ENCODE measurements at places on chromosomes 2 and 18.

DNA sequence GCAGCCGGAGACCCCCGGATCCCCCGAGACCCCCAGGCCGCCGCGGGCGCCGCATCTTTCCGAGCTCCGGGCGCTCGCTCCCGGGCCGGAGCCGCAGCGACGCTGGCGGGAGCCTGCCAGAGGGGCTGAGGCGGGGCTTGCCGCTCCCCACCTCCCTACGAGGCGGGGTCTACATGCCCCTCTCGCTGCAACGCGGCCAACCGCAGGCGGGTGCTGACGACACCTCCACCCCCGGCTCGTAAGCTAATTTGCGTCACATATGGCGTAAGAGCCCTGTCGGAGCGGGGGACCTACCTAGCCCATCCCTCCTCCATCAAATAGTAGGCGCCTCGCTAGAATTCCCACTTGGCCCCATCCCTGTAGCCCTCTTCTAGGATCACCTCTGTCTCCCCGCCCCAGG lies at the start of gene PTPRN:
TSS of gene PTPRN (minus strand) at position 124 of the 400 bp plus-strand sequence. CDS start at position 55, 69 bp downstream.
- no peak for DNase-seq

DNA sequence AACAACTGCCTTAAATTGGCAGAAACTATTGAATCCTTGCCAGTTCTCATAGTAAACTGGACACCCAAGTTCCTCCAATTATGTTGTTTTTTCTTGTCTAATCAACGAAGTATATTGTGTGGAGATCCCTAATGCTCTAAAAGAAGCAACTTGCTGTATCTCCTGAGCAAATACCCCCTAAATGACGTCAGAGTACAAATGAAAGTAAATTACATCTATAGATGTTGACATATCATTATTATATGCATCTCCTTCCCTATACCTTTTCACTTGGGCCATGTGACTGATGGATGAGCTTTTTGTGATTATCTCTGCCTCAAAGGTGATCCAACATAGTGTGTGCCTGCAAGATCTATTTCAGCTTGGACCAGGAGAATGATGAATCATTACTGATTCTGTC lies 159.4 kb downstream of the CCDC148 start:
- no peak for DNase-seq

- no peak for DNase-seq
These were observed 181.5 kb downstream of the KLHL29 start for GRCh38 chr2:23566241-23567142.

GRCh38 chr2:197888321-197888720 lies 83.9 kb downstream of the PLCL1 start:
- DNase-seq = no peak

DNA sequence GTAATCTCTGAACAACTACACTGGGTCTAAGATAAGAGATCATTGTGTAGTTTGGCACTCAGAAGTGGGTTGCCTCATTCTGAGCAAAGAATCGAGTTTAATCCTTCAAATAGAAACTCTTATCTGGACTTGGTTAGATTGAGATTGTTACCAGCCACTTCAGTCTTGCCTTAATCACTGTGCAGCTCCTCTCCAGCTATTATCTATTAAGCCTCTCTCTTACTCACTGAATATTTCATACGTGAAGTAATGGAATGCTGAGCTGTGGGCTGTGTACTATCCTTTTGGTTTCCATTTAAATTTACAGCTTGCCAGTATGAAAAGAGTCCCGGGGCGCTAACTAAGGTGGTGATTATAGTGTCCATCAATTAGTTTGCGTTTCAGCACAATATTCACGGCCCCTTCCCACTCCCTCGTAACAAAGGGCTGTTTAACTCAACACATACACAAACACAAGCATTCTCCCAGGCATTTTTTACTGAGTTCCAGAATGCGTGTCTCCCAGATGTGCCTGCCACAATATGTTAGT lies 65.7 kb upstream of the NCKAP5 start:
- no peak for DNase-seq

DNA sequence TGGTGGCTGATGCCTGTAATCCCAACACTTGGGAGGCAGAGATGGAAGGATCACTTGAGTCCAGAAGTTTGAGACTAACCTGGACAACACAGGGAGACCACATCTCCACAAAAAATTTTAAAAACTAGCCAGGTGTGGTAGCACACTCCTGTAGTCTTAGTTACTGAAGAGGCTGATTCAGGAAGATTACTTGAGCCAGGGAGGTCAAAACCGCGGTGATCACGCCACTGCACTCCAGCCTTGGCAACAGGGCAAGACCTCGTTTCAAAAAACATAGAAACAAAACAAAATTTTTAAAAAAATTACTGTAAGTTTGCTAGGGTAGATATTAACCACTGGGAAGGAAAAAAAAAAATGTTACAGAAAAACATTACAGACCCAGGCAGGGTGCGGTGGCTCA lies 5.8 kb downstream of the ATL2 start:
- DNase-seq = no peak

- DNase-seq = peak; percentile 25
These were observed 108.0 kb downstream of the TWIST2 start for GRCh38 chr2:238955648-238956531.

- DNase-seq = no peak
These were observed 9.9 kb downstream of the EPHA4 start for GRCh38 chr2:221562226-221562625.

DNA sequence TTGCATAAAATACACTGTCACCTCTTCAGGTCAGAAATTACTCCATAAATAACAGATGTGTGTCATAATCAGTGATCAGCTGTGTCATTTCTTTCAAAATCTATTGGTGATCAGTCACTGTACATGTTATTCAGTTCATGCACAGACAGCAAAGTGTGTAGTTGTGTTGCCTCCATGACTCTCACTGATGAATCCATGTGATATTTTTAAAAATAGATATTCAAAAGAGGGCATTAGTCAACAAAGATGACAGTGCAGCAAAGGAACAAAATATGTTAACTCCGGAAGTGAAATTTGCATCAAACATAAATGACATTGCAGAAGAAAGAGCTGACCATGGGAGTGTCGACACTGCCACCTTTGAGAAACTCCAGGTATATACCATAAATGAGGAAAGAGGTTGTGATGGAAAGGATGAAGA lies 17.1 kb upstream of the MCM6 start:
- DNase-seq = no peak

DNA sequence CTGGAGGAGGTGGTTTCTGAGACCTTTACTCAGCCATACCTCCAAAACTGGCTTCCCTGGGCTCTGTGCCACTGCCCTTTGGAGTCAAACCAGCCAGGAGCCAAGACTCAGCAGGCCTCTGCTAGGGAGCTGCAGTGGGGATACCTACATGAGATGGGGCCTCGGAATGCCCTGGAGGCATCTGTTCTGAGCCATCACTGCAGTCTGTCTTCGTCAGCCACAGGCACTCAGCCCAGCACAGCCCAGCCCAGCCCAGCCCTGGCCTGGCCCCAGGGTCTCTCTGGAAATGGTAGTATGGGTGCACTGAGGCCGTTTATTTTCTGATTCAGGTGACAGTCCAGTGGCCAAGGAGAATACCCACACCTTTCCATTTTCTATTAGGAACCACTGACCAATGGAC lies 209.8 kb downstream of the CELF4 start:
- DNase-seq = no peak

DNA sequence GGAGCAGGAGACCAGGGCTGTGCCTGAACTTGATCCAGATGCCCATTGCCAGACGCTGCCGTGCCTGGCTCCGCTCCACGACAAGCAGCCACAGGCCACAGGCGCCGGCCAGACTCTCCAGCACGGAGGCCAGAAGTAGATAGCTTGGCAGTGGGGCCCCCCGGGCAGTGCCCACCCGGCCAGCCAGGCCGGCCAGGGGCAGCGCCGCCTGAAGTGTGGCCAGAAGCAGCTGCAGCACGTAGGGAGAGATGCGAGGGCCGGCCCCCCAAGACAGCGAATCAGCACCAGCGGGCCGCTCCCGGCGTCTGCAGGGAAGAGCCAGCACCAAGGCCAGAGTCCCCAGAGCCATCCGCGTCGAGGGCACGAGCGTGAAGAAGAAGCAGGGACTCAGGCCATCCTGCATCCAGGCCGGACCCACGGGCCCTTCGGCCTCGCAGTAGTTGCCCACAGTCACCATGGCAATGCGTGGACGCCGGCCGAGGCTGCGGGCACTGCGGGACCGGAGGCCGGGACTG lies 484 bp downstream of the ABCB6 start:
- peak; percentile 90 for DNase-seq

- DNase-seq = no peak
These were observed 57.3 kb upstream of the ROCK1 start for GRCh38 chr18:21168880-21169279.

GRCh38 chr2:2866459-2866858 lies 511.2 kb downstream of the EIPR1 start:
- DNase-seq = no peak

GRCh38 chr18:79934311-79935097 lies 16.9 kb downstream of the SLC66A2 start:
- DNase-seq = peak; percentile 54

GRCh38 chr2:62478093-62478580 lies 27.9 kb downstream of the TMEM17 start:
- no peak for DNase-seq

- DNase-seq = no peak
These were observed 34.5 kb downstream of the RPL31 start for GRCh38 chr2:101036562-101036961.

DNA sequence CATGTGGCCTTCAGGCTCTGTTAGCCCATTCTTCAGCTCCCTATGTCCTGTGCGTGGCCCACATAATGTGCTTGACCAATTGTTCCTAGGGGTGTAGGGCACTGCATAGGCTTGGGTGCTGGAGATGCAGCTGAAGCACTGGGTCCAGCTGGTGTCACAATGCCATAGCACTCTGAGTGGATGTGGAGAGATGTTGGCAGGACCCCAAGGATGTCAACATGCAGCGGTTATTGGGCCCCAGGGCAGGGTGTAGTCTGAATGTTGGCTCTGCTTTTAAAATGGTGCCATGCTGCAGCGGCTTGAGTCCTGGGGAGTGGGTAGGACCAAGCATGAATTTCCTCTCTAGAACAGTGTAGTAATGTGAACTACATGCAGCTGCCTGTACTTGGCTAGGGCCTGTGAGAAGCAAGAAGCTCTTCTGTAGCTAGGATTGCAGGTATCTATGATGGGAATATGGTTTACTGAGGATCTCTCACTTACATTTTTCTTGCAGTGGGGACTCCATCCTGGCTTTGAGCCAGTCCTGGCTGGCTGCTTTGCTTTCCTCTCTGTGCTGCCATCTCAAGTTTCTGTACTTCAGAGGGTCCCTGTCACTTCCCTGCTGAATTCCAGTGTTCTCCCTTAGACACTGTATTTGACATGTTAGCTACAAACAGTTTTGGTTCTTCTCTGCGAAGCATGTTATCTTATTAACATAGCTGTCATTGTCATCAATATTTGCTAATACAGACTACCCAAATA lies 148.4 kb downstream of the CSRNP3 start:
- DNase-seq = no peak

- no peak for DNase-seq
These were observed 145.2 kb upstream of the TPO start for GRCh38 chr2:1268034-1268433.

GRCh38 chr2:82731824-82732223 lies 1727.3 kb downstream of the SUCLG1 start:
- no peak for DNase-seq

DNA sequence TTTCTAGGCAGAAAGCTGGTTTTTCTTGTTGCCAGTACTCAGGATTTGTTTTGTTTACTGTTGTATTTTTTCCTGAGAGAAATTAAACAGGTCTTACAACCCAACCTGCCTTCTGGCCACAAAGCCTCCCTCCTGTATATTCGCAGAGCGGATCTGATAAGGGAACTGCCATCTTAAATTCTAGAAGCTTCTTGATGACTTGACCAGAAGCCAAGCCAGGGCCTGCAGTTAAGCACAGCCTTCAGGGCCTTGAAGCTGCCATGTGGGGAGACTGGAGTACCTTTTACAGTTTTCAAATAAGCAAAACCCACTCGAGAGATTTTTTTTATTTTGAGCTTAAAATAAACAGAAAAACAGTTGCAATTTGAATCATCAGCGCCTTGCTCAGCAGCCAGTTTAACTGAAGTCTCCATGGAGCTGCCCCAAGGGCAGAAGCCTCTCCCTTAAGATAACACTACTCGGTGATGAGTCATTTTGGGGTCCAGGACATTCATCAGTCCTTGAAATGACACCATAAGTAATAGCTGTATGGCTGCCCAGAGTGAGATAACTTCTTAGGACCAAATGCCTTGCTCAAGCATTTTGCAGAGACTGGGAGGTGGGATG lies 51.5 kb upstream of the PHLPP1 start:
- DNase-seq = no peak

DNA sequence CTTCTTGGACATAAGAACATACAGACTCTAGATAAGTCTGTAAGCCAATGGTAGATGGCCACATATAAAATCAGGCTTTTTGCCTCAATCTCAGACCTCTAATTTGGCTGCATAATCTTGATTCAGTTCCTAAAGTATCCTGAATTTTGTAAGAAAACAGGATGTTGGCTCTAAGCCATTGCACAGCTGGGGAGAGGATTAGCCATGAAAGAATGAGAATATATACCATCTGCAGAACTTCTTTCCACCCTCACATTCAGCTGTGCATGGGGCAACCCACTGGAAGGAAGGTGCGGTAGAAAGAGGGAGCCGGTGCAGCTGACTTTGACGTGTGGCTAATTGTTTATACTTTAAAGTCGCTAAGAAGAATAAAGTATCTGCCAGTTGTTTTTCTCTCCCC lies 1061.6 kb upstream of the FAM98A start:
- no peak for DNase-seq

DNA sequence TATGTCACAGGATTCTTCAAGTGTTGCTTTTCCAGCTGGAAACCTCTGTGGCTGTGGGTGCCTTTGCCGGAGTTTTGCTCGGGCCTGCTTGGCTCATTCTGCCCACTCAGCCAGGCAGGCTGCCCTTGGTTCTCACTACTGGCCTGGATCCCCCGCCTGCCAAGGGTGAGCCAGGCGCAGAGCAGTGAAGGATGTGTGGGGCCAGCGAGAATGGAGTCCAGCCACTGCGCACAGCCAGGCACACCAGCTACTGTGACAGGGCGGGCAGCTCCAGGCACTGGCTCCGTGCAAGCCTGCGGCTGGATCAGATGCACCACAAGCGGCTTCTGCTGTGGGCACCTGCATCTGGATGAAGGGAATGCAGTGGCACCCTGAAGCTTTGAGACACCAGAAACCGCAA lies 257.1 kb downstream of the RPRM start:
- no peak for DNase-seq

DNA sequence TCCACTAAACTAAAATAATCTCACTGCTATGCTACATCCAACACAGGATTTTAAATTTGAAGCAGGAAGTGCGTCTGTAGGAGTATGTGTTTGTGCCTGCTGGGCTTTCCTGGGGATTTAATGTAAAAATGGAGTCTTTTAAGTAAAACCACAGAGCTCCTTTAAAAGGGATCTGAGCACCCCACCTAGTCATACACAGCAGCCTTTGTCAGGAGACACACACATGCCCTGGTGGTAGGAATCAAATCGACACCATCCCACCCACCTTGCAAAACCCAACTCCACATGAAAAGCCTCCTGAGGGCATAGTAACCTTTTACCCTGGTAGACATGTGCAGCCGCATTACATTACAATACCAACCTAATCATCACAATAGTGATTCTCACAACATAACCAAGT lies 29.1 kb downstream of the UXS1 start:
- no peak for DNase-seq

DNA sequence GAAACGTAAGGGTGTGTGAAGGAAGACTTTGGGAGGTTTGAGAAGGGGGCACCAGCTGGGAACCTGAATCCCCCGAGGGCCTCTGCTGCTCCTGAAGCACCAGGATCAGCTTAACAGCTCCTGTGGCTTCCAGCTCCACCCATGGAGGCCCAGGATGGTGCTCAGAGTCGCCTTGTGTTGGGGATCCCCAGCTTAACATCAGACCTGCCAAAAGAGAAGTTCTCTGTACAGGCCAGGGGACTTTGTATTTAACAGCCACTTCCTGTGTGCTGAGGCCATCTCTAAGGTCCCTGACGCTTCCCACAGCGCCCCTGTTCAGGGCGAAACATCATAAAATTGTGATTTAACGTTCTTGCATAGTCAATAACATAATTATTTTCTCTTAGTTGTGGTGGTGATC lies 77.5 kb downstream of the NCK2 start:
- DNase-seq = no peak
